Effector CD4-positive, alpha-beta T cell (primary cell): ENCODE measurements at places on chromosomes 1 and 21.

DNA sequence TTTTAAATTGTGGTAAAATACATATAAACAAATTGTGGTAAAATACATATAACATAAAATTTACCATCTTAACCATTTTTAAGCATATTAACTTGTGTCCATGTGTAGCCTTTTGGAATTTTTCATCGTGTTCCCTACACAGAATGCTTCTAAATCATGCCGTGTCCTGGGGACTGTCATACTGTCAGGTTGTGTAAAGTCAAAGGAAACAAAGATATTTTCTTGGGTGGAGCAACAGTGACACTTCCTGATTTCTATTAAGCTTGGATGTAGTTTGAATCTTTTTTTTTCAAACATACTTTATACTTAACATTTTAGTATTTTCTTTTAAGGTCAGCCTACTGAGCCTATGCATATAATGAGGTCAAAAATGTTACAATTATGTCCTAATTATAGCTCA, 32.3 kb downstream of the DOP1B start:
- DNase-seq, result no peak

DNA sequence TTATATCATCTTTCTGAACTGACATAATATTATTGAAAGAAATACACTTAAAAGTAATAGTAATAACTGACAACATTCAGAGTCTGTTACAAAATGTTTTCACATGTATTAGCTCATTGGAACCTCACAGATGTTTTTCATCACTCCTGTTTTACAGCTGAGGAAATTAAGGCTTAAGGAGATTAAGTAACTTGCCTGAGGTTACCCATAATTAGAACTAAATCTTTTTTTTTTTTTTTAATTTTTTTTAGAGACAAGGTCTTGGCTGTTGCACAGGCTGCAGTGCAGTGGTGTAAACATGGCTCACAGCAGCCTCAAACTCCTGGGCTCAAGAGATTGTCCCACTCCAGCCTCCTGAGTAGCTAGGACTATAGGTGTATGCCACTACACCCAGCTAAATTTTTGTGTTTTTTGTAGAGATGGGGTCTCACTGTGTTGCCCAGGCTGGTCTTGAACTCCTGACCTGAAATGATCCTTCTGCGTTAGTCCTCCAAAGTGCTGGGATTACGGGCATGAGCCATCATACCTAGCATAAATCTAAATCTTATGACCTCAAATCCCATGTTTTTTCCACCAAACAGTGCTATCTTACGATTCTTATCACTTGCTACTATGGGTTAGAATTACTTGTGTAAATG, 64.7 kb upstream of the MACF1 start:
- DNase-seq, result no peak

DNA sequence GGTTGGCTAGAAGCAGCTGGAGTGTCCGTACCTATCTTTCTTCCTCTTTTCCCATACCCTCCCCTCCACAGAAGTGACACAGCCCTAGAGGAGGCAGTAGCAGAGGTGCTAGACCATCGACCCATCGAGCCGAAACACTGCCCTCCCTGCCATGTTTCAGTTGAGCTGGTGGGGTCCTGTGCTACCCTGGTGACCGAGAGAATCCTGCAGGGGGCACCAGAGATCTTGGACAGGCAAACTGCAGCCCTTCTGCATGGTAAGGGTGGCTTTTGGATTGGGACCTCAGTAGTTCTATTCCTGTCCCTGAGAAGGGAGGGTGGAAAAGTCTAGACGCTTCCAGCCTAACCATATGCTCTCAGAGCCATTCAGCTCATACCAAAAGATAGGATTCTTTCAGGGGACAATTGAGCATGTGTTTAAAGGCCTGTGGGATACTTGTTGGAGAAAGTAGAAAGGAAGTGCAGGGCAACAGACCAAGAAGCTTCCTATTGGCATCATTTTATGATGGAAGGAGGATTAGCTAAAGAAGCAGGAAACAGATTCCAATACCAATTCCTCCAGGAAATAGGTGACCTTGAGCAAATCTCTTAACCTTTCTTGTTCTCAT, 11.7 kb upstream of the BNIPL start:
- DNase-seq, result peak; percentile 90

GRCh38 chr1:79040424-79041082, 34.0 kb upstream of the ADGRL4 start:
- no peak for DNase-seq

DNA sequence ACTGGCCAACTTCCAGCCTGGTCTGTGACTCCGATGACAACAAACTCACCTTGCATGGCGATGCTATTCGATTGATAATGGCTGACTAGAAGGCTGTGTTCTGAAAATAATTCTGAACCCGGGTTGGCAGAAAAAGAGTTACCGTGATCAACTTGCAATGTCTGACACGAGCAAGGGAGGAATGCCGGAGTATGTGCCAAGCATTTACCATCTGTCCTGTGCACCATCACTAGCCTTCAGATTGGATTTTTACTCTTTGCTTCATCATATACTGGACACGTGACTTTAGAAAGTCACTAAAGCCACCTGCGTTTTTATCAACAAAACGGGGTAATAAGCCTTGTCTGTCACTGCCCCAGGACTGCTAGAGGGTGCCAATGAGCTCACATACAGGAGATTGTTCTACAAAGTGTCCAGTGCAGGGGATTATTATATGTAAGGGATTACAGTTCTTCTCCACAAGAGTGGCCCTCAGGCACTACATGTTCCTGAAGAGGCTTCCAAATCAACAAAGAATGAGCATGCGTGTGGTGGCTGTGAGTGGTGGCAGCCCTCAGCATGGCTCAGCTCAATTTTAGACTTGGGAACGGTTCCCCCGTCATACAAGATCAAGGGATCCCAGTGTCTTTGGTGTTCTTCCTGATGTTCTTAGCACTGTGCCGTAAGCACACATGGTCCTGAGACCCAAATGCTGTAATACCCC, 35.8 kb downstream of the SSBP3 start:
- DNase-seq, result no peak

DNA sequence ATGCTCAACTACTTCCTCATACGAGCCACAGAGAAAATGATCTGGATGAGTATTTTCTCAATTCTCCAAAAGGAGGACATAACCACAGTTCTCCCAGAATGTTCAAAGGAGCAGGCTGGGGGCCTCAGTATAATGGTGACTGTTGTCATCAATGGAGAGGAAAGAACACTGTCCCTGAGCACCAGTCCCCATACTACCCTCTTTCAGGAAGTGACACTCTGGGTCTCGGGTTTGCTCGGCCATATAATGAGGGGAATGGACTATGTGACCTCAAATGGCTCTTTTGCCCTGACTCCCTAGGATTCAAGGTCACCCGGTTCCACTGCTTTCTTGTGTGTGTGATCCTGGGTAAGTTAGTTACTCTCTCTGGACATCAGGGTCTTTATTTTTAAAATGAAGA, 22.8 kb downstream of the SLC9A1 start:
- DNase-seq, result no peak

DNA sequence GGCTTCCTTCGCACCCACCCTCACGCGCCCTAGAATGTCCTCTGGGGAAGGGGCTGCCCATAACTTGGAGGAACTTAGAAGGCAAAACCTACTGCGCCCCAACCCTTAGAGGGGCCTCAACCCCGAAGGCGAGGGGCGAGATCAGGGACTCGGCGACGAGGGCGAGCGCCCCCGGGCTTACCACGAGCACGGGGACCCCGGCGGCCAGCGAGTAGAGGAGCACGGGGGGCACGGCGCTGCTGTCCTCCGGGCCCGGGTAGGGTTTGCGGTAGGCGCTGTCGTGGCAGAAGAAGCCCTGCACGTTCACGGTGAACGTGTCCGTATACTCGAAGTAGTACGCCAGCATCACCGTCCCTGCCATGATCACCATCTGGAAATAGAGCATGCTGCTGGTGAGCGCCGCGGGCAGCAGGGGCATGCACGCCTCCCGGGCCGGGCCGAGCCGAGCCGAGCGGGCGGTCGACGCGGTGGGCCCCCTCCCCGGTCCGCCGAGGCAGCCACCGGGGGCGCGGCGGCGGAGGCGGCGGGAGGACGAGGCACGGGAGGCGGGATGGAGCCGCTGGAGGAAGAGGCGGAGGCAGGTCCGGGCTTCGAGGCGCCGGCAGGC, 304 bp downstream of the PLPPR5 start:
- no peak for DNase-seq

- DNase-seq, result no peak
These were observed 320.2 kb downstream of the PDE4B start for GRCh38 chr1:66112744-66113400.

GRCh38 chr21:17343055-17343454, 169.8 kb upstream of the CXADR start:
- no peak for DNase-seq

- DNase-seq, result no peak
These were observed 35.7 kb upstream of the SUCO start for GRCh38 chr1:172497230-172497629.

DNA sequence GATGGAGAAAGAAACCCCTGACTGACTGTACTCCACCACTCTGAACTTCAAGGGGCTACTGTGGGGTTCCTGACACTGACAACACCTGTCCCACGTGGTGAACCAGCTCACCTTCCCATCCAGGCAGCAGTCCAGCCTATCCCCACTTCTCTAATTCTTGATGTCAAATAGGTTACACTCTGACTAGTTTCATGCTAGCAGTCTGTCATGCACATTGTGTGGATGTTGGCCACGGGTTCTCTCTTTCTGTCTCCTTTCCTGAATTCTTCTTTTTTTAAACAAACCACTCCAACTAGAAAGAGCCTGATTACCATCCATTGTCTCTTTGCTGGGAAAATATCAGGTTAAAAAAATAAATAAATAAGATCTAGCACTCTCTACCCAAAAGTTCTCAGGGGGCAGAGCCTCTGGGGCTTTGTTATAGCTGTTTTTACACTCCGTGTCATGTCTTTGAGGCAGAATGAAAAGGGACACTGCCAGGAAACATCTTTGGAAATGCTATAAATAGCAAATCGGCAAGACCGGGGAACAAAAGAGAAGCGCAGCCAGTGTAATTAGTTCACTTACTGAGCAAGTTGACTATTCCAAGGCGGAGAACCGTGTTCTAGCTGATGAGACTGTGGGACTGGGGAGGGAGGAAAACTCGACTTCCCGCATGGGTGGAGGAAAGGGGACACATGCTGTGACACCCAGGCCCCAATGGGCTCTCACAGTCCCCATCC, 356.1 kb downstream of the OMA1 start:
- no peak for DNase-seq

- DNase-seq, result no peak
These were observed 15.1 kb downstream of the C1orf174 start for GRCh38 chr1:3884966-3885365.

DNA sequence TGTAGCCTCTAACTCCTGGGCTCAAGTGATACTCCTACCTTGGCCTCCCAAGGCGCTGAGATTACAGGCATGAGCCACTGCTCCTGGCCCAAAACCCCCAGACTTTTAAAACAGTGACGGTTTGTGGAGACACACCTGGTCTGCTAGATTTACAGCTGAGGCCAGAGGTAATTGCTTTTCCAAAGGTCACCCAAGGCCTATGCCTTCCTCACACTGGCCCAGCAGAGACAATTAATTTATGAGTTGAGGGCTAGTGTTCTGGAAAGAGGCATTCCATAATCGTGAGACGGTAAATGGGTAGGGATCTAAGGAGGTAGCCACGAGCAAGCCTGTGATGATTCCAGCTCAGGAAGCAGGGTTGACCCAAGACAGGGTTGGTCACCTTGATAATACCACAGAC, 12.4 kb upstream of the PARP1 start:
- DNase-seq, result no peak

DNA sequence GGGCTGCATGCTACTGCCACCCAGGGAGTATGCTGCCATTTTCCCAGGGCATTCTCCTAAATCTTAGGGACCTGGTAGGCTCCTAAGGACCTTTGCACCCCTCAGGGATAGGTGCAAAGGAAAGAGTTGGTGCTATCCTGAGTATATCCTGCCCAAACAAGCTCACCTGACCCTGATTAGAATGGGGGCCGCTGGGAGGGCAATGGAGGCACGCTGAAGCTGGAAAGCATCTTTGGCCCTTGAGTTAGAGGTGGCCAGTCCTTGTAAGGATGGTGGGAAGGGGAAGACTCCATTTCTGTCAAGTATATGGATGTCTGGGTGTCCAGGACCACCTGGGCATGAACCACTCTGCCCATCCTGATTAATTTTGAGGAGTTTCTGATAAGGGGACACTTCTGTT, 48.9 kb upstream of the A3GALT2 start:
- DNase-seq, result no peak

DNA sequence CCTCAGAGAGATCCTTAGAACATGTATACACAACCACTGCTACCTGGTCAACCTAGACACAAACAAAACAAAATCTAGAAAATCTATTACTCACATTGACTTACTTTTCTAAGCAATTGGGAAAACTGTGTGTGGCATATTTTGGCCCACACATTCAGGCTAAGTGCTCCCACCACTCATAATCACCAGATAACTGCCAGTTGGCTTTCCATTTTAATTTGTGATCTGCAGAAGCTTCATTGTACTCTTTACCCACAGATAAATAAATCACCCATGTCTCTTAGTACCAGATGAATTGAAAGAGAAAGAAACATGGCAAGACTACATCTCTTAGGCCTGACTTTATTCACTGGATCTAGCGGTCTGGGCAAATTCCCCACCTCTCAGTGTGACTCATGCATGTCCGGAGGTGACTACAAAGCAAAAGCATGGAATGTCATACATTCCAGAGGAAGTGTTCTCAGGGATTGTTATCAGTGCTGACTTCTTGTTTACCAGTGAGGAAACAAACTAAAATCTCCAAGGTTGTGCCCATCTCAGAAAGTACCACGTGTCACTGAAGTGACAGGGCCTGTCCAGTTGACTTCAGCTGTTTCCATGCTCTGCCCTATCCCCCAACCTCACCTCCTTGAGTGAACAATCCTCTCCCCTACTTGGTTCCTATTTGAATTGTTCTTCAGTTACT, 52.4 kb upstream of the BCL10 start:
- DNase-seq, result no peak

GRCh38 chr1:175755516-175756070, 12.2 kb upstream of the TNR start:
- no peak for DNase-seq

DNA sequence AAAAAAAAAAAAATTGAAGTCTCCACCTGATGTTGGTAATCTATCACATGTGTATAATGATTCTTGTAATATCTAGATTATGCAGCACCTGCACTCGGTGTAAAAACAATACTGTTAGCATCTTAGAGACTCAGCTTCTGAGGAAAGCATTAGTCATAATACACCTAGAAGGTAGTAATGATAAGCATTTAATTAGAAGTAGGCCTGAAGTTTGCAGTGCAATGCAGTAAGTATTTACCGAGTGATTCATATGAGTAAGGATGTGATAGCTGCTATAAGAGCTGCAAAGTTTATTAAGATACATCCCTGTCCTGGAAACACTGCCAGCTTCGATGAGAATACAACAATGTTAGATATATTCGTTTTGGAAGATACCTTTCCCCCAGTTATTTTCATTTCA, 196.4 kb downstream of the GREM2 start:
- DNase-seq, result no peak

- no peak for DNase-seq
These were observed 67.2 kb downstream of the UCK2 start for GRCh38 chr1:165894591-165894990.

GRCh38 chr1:7984811-7985210, 23.3 kb downstream of the PARK7 start:
- no peak for DNase-seq
